ENCODE measurements at places on chromosomes 12 and 14. TPM values are rescaled to one million over a fixed set of nuclear protein-coding genes. Genes with fewer than 3 reads are reported as not detected.

The A2M gene
- 178 TPM for total RNA-seq

The ALKBH2 gene
- total RNA-seq: 17.8 TPM

The TAC3 gene
- total RNA-seq: not detected

The SLC38A4 gene
- not detected for total RNA-seq

The SERPINA10 gene
- total RNA-seq: not detected

The ASCL1 gene
- not detected for total RNA-seq

The TEAD4 gene
- total RNA-seq: 17.5 TPM

The TCL1B gene
- not detected for total RNA-seq

The NEUROD4 gene
- total RNA-seq: not detected
